Activated T-cell treated with anti-CD3 and anti-CD28 coated beads for 24 hours (primary cell): ENCODE measurements at places on chromosomes 16 and 17.

DNA sequence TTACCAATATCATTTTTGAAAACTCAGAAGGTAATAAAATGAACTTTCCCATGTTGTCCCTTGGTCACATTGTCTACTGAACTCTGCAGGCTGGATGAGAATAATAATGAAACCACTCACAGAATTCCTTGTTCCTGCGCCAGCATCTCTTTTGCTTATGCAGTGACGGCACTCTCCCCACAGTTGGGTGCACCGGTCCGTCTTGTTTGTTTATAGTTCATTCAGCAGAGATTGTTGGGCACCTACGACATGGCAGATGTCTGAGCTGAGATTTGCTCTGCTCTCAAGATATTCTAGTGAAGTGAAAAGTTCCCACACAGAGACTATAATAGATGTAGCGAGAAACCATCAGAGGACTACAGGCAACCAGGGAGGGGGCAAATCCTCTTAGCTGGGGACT is 375.7 kb upstream of the CDH11 start:
- DNase-seq, result no peak

- no peak for DNase-seq
These were observed 38.0 kb downstream of the CUEDC1 start for GRCh38 chr17:57916925-57917858.

GRCh38 chr17:75876938-75877751 is 1.2 kb downstream of the TRIM47 start:
- peak; percentile 26 for DNase-seq

DNA sequence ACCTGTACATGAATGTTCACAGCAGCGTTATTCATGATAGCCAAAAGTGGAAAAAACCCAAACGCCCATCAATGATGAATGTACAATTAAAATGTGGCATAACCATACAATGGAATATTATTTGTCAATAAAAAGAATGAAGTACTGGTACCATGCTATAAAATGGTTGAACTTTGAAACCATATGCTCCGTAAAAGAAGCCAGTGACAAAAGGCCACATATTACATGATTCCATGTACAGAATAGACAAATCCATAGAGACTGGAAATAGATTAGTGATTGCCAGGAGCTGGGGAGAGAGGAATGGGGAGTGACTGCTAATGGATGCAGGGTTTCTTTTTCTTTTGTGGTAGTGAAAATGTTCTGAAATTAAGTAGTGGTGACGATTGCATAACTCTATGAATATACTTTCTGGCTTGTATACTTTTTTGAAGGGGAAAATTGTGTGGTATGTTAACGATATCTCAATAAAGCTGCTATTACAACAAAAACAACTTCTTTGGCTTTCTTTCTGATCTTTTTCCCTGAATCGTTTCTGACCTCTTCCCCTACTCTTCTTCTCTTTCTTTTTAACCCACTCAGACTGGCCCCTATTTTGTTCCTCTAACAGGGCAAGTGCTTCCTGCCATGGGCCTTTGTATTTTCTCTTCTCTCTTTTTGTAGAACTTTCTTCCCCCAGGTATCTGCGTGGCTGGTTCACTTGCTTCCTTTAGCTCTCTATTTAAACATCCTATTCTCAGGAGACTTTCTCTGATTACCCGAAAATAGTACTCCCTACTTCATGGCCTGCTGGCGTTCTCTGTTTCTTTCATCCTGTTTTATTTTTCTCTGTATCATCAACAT is 67.9 kb downstream of the FTO start:
- DNase-seq, result no peak

DNA sequence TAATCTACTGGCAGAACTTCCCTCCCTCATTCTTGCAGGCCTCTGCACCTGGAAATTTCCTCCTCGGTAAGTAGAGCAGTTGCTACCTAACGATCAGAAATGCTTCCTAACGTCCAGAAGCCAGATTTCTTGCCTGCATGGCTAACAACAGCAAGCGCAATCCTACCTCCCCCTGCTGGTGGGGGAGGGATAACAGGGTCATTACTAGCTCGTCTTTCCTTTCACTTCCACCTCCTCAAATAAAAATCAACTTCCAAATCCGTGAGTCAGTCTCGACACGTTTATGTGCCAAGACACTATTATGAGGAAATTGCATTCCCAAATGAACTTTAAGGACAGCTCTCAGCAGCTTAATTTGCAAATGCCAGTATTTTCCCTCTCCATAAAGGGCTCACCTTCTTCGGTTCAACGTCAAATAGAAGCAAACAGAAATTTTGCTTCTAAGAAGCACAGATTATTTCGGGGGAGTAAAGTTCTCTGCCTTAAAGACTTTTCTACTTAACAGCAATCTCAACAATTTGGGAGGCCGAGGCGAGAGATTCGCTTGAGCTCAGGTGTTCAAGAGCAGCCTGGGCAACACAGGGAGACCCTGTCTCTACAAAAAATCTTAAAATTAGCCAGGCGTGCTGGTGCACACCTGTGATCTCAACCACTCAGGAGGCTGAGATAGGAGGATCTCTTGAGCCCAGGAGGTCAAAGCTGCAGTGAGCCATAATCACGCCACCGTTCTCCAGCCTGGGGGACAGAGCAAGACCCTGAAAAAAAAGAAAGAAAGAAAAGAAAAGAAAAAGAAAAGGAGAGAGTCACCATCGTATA is 188.6 kb upstream of the PSMD7 start:
- no peak for DNase-seq

GRCh38 chr16:4556580-4556979 is 440 bp downstream of the C16orf96 start:
- DNase-seq, result no peak

DNA sequence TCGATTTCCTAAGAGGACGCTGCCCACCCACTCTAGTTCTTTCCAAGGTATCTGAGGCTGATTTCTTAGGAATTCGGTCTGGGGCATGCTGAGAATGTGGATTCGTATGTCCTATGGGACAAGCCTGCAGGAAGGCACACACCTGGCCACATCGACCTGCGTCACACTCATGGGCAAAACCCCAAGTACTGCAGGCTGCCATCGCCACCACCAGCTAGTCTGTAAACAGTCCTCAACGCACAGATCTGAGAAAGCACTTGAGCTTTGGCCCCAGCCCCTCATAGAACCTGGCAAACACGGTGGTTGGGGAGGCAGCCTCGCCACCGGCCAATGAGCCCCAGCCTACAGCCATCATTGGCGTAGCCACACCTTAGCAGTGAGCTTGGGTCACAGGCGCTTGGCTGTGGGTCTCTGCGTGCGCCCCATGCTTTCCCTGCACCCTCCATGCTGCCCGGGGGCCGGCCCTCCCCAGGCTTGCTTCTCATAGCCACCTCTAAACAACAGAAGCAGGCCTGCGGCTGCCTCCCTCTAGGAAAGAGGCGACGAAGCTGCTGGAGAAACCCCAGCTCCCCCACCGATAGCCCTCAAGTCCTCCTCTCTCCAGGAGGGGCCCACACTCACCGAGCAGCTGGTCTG is 75.1 kb downstream of the ZNF778 start:
- no peak for DNase-seq

DNA sequence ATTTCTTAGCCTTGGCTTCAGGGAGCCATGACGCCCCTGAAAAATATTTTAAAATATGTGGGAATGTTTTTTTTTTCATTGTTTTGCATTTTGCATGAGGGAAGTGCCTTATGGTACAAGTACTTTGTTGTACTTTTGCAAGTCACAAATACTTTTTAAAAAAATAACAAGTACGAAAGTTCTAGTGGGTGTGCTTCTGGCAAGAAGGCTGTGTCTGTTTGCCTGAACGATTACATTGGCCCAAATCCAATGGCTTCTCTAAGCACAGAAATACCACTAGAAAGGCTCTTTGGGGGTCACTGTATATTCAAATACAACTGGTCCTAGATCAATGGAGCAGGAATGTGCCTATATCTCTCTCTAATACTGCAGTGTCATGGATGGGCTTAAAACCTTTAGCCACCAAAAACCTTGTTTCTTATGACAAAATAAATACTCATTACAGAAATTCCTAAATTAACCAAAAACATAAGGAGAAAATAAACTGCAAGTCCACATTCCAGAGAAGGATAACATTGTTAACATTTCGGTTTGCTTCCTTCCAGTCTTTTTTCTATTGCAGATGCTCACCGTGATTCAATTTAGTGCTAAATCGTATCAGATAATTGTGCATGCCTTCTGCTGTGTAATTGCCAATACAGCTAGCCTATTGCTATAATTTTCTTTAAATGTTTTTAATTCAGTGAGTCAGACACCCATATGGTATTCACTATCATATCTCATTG is 97.4 kb downstream of the VAT1L start:
- DNase-seq, result no peak

DNA sequence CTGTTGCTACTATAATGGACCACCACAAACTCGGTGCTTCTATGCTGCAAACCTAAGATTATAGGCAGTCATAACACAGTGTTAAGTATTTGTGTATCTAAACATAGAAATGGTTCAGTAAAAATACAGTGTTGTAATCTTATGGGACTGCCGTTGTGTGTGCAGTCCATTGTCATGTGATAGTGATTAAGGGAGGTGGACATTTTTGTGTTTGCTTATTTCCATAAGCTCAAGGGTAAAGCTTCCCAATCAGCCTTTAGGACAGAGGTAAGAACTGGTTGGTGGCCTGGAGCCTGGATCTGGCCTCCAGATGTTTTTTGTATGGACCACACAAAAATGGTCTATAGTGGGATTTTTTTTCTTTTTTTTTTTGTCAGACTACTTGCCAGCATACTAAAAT is 29.9 kb downstream of the WWOX start:
- DNase-seq, result no peak

DNA sequence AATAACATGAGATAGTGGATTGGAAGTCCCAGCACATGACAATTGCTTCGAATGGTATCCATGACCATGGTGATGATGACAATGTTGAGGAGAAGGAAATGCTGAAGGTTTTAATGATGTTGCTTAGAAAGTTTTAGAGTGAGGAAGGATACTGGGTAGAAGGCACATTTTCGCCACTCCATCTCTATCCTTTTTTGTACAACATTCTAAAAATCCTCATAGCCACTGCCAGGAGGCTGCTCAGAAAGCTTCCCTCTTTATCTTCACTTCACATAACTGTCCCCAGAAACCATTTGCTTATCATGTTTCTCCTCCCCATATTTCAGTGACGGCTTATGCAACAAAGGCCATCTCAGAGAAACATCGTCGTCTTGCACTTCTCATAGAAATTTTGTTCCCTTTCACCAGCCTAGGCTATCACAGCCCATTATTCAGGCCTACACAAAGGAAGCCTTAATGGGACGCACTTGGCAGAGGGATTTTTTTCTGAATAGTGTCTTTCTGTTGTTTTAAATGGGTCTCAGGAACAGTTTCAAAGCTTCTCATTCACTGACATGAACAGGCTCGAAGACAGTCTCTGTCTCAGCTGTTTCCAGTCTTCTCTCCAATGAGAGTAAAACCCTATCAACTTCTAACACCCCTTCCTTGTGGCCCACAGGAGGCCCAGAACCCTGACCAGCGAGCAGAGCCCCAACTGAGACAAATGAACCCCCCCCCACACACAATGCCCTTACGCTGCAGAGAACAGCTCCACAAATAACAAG is 506.7 kb downstream of the HAPSTR1 start:
- DNase-seq, result no peak

GRCh38 chr16:55323637-55324271 is at the start of gene IRX6:
Gene IRX6, plus strand, starts transcription at chr16:55324203. Its CDS starts 889 bp downstream, at chr16:55325092.
- DNase-seq, result no peak

- DNase-seq, result no peak
These were observed 2.2 kb upstream of the NUTF2 start for GRCh38 chr16:67844497-67844896.

GRCh38 chr17:82338858-82339633 is 5.5 kb upstream of the SECTM1 start:
- no peak for DNase-seq

- DNase-seq, result no peak
These were observed 15.5 kb downstream of the MSI2 start for GRCh38 chr17:57271821-57272220.

DNA sequence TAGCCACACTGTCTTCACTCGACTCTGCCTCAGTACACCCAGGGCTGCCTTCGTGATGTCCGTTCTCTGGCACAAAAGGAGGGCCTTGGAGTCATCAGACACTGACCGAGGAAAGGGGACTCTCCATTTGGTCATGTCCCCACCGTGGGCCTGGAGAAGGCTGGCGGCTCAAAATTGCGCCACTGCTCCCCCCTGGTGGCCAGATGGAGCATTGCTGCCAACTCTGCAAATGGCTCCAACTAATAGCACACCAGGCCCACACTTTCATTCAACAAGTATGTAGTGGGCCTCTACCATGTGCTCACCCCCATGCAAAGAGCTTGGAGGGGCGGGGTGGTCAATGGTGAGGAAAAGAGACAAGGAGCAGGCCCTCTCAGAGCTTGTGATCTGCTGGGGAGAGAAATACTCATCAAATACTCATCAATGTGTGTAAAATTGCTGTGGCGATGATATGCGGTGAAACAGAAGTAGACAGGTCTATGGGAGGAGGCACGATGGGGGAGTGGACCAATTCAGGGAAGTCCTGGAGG is 5.2 kb upstream of the GRIN2C start:
- DNase-seq, result peak; percentile 54
